ENCODE measurements at places on chromosomes 3 and 15.

DNA sequence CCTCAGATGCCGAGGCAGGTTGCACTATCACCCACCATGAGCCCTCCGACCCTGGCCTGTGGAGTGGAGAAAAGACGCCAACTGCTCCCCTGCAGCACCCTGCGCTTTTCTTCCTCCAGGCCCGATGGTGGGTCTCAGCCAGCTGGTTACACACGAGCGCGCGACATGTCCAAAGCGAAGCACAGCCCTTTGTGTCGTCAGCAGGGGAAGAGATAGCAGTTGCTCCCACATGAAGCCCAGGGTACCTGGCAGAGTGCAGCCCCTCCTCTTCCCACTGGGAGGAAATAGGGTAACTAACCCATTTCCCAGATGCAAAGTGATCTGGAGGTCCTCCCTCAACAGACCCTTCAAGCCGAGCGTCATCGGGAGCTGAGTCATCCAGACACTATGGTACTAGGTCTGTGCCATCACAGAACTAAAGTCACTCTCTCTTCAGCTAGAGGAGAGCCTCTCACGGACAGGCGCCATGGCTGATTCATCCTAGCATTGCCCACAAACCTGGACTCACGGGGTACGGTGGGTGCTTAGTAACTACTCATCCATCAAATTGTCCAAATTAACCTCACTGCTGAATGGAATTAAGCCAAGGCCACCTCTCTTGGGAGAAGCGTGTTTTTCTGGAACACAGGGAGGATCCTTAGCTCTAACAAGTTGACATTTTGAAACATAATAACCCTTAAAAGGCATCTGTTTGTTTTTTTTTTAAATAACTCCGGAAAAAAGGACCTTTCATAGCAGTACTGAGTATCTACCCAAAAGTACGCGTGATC is 45.2 kb upstream of the BDH1 start:
- no peak for DNase-seq

DNA sequence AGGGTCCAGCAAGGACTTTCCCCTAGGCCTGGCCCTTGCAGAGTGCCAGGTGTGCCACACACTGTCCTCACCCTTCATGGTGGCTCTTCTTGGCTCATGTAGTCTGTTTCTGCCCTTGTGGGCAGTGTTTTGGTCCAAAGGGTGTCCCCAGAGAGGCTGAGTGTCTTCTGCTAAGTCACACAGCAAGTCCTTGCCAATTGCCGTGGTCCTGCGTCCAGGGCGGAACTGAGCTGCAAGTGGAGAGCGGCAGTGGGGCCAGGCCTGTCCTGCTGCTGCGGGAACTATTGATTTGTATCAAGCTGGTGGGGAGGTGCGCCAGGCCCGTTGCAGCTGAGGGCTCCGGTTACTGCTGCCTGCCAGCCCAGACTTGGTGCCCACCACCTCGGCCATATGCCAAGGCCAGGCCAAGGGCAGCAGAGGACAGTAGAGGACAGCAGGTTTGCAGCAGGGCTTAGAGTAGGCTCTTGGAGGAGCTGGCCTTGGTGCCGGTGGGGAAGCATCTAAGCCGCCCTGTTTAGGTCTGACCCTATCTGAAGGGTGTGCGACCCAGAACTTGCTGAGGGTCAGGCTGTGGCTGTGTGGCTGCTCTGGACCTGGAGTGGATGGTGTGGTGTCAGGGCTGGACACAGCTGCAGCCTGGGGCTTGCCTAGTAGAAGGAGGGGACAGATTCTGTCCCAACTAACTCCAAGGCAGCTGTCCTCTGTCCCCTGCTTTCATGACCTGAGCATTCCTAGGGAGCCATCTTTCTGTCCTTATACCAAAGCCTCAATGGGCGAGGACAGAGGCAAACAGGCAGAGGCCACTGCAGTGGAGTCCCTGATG is 4.5 kb downstream of the AMIGO3 start:
- DNase-seq: no peak

- no peak for DNase-seq
Observed at GRCh38 chr15:68843425-68844311, 23.0 kb upstream of the ANP32A start.

DNA sequence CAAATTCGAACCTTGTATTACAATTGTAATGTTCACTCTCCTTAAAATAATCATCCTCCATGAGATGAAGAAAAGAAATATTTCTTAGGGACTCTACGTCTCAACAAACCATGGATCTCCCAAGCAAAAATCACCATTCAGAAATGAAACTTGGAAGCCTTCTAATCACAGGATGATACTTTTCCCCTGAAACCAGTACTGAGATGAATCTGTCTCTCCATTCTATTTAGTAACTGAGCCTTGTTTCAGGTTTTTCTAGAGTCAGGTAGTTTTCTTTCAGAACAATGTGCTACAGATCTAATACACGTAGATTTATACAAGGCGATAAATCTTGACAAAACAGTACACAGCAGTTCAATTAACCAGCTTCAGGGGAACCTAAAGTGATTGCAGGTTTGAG is 660.1 kb upstream of the CBLB start:
- no peak for DNase-seq

GRCh38 chr3:176141837-176142236 is 1055.4 kb downstream of the TBL1XR1 start:
- DNase-seq: no peak

GRCh38 chr3:123405021-123405420 is 43.9 kb downstream of the ADCY5 start:
- no peak for DNase-seq

DNA sequence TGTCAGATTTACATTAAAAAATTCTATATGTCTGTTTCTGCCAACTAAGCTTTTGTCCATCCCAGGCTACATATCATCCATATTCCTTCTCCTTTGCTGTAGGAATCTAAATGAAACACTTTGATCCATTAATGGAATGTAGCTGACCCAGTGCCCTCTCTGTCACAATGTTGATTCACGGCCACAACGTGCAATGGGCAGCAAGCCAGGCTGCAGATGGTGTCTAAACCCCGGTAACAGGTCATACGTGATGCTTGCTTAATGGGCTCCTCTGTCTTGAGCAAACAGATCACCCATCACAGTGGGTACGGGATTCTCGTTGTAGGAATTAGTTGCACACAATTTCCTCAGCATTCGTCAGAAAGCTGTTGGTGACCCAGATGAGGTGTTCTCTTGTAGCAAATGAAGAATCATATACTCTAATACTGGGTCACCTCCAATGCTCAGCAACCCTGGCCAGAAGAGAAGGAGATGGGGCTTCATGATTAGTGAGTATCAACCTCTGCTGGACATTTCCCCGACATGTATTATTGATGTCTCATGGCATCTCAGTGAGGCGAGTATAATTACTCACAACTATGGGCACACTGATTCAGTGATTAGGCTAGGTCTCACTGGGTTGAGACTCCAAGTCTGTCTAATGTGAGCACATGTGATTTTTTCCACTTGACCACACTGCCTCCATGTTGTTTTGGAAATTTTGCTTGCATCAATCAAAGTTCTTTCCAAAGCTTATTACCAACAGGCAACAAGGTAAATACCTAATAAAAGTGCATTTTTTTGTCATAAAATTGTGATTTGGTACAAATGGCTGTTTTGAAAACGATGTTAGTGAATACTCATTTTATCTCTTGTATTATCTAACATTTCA is 12.9 kb upstream of the DCBLD2 start:
- DNase-seq: no peak

DNA sequence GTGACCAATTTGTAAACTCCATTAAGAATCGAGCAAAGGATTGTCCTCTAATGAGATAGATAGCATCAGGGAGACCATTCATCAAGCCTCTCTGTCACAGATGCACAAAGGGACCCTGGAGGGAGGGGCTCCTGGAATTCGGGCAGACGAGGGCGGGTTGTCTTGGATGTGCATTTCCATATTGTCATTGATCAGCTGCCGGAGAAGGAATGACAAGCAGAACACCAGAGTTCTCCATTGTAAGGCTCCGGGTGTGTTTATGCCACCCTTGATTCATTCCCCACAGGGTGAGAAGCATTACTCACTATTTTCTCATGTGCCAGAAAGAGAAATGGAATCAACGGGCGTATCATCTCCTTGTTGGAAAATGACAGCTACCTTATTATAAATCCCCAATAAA is 167.5 kb downstream of the EBLN2 start:
- DNase-seq: no peak

DNA sequence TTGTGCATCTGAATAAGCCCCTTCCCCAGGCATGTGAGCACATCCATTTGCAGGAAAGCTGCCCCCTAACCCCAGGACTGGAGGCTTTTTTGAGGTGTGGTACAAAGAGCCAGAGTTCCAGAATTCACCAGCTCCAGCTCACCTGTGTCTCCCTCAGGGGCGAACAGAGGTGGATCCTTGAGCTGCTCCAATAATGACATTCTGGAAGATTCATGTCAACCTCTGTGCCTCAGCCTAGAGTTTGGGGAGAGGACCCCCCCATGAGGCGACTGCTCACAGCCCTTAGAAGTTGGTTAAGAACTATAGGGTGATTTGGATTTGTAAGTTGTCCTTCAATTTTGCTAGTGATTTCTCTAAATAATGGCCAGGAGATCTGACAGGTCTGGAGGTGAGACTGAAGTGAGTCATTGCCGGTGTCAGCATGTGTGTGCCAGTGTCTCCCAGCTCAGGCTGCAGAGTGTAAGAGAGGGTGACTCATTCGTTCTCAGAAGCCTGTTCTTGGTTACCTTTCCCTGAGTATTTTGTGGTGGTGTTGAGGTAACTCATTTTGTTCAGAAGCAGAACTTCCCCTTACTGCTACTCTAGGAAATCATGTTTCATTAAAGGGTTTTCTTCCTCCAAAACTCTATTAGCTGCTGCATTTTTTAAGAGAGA is 136.9 kb upstream of the TOPAZ1 start:
- DNase-seq: no peak

- DNase-seq: peak; percentile 10
Observed at GRCh38 chr3:100230710-100231109, 30.1 kb upstream of the TBC1D23 start.

DNA sequence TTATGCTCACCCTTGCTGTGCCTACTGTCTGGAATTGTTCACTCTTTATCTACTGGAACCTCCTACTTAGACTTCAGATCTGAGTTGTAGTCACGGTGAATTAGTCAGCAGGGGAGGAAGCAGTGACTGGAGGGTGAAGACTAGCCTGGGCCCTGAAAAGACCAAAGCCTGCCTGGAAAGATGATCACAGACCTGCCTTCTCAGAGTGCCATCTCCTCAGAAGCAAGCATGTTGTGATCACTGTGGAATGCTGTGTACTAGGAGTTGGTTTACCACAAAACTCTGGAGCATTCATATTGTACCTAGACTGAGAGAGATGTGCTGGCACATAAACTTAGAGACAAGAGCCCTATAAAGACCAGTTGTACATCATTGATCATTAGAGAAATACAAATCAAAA is 100.7 kb upstream of the SCN10A start:
- no peak for DNase-seq

DNA sequence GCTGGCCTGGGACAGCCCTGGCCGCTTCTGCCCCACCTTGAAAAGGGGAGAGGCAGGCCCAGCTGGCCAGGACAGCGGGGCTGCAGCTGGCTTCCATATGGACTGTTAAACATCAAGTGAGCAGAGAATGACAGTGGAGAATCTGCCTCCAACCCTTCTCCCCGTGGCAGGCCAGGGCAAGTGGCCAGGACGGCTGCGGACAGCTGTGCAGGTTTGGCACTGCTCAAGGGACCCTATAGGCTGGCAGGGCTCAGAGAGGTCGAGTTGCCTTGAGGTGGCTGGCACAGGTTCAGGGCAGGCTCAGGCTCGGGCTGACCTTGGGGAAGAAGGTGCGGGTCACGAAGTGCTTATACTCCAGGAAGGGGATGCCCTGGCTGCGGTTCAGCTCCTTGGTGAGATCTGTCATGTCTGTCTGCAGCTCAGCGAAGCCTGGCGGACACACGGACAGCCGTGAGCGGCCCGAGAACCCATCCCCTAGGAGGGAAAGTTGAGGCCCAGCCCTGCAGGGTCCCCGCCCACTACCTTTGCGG is 24.3 kb downstream of the H1-8 start:
- DNase-seq: no peak

GRCh38 chr15:100461049-100461448 is 67.7 kb downstream of the CERS3 start:
- DNase-seq: no peak

DNA sequence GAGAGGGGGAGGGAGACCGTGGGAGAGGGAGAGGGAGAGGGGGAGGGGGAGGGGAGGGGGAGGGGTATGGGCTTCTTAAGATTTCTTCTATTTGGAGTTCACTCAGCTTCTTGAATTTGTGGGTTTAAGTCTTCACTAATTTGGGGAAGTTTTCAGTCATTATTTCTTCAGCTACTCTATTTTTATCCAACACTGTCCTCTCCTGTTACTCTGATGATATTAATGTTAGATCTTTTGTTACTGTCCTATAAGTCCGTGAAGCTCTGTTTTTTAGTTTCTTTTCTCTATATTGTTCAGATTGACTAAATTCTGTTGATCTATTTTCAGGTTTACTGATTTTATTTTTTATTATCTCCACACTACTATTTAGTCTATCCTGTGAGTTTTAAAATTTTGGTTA is 351.5 kb upstream of the TPM1 start:
- DNase-seq: no peak

GRCh38 chr3:196232154-196232881 is 16.0 kb downstream of the SLC51A start:
- no peak for DNase-seq

DNA sequence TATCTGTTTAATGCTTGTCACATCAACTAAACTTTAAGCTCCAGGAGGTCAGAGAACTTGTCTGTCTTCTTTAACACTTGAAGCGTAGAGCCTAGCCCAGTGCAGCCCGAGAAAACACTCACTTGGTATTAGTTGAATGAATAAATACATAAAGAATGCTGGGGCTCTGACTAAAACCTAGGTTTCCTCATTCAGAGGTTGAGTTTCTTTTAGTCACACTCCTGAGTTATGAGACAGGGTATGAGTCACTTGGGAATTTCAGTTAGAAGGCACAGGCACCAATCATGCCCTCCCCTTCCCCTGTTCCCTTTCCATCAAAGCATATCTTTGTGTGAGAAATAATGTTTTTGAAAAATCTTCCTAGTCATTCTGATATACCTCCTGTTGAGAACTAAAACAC is 589.8 kb upstream of the DPPA4 start:
- DNase-seq: no peak

- DNase-seq: no peak
Observed at GRCh38 chr3:115715241-115715745, 92.0 kb downstream of the GAP43 start.

- no peak for DNase-seq
Observed at GRCh38 chr3:188200481-188200880, 46.5 kb downstream of the LPP start.

DNA sequence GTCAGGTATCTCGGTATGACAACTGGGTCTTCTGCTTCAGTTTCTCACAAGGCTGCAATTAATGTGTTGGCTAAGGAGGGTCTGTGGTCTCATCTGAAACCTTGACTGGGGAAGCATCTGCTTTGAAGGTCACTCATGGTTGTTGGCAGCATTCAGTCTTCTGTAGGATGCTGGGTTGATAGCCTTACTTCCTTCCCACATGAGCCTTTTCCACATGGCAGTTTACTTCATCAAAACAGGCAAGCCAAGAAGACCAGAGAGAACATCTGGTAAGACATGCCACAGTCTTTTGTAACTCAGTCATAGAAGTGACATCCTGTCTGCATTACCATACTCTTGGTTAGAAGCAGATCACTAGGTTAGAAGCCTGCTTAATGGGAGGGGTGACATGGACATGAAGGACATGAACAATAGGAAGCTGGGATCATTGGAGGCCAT is 49.5 kb downstream of the CMC1 start:
- no peak for DNase-seq

Data from K562 (cell line).